ENCODE measurements at places on chromosomes 16 and 17.

GRCh38 chr17:64216338-64217248 lies 46.5 kb downstream of the TEX2 start:
- DNase-seq = no peak

DNA sequence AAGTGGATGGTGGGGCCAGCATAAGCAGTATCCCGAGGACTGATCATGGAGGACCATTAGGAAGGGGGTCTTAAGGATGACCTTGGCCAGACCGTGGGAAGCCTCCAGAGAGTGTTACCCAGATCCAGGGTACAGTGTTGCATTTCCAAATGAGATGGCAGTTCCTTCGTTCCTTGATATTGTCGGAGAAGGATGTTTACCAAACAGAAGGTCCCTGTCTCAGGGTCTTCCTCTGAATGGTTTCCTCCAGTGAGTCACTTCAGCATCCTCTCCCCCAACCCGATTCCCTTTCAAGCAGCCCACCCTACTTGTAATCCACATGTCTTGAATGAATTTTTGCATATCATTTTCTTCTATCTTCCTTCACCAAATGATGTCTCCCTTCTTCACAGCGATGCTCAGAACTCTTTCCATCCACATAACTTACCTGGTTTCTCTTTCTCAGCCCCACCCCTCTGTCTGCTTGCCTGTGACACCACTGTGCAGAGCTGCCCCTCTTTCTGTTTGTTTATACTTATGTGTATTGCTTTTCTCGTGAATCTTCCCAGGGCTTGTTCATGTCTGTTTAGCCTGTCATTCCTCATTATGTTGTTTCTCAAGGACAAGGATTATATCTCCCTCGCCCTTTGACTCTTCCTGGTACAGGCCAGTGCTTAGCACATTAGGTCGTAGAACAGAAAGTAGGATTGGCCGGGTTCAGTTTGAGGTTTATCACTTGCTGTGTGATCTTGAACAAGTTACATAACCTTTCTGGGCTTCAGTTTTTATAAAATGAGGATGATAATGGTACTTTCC lies 5.7 kb downstream of the GOSR2 start:
- no peak for DNase-seq

GRCh38 chr17:50212121-50212843 lies 10.9 kb upstream of the COL1A1 start:
- DNase-seq = no peak

- no peak for DNase-seq
These were observed 378.6 kb upstream of the C16orf82 start for GRCh38 chr16:26688105-26688504.

DNA sequence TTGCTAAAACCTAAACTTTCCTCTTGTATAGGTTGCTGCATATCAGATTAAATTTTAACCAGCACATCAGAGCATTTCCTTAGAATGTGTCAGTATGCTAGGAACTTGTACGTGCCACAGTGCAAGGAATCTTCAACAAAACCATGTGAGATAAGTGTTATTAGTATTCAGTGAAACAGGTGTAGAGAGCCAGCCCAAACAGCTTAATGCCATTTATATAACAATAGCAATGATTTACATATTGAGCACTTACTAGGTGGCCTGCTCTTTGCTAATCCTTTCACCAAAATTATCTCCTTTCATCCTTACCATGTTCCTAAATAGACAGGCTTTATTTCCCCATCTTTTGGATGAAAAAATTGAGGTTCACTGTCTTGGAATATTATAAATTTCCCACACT lies 485.7 kb downstream of the HS3ST4 start:
- DNase-seq = no peak

DNA sequence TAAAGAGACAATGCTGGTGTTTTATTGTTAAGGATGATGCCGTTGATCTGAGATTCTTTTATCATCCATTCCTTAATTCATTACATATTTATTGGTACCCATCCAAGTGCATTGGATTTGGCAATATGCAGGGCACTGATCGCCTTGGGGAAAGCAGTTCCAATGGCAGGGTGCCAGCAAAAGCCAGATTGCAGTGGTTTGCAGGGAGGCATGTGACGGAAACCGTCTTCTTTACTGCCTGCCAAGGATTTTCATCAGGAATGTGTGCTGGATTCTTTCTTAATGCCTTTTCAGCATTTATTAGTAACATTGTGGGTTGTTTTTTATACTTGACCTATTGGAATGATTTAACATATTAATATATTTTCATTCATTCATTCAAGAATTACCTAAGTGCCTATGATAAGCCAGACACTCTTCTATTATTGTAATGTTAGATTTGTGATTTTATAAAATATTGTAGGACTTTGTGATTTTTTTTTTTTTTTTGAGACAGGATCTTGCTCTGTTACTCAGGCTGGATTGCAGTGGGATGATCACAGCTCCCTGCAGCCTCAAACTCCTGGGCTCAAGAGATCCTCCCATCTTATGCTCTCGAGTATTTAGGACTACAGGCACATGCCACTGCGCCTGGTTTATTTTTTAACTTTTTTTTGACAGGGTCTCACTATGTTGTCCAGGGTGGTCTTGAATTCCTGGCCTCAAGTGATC lies 93.4 kb upstream of the TNRC6A start:
- no peak for DNase-seq

GRCh38 chr16:4381935-4382794 lies 10.5 kb downstream of the VASN start:
- no peak for DNase-seq

- DNase-seq = peak; percentile 69
These were observed 724 bp downstream of the UBE2I start for GRCh38 chr16:1309888-1310831.

GRCh38 chr16:67399218-67399733 lies 6.0 kb upstream of the TPPP3 start:
- peak; percentile 71 for DNase-seq

- DNase-seq = no peak
These were observed 8.3 kb upstream of the LPCAT2 start for GRCh38 chr16:55500530-55501011.

DNA sequence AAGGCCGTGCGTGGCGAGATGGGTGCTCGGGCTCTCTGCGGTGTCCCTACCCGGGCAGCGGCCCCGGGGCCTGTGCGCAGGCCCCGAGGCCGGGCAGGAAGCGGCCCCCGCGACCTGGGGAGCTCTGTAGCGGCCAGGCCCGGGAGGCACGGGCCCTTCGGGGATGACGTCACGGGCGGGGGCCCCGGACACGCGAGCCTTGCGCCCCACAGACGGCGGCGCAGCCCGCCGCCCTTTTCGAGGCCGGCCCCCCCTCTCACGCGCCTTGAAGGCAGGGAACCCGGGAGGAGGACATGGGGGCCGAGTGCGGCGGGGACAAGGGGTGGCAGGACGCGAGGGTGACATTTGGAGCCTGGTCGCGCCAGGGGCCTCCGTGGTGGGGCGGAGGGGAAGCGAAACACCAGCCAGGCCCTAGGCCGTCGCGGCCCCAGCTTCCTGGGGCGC lies 1.1 kb downstream of the RAI1 start:
- DNase-seq = peak; percentile 62

- no peak for DNase-seq
These were observed 77.7 kb downstream of the AMFR start for GRCh38 chr16:56347670-56348069.
